Activated CD4-positive, CD25-positive, alpha-beta regulatory T cell (primary cell): ENCODE measurements at places on chromosomes 5 and 9.

DNA sequence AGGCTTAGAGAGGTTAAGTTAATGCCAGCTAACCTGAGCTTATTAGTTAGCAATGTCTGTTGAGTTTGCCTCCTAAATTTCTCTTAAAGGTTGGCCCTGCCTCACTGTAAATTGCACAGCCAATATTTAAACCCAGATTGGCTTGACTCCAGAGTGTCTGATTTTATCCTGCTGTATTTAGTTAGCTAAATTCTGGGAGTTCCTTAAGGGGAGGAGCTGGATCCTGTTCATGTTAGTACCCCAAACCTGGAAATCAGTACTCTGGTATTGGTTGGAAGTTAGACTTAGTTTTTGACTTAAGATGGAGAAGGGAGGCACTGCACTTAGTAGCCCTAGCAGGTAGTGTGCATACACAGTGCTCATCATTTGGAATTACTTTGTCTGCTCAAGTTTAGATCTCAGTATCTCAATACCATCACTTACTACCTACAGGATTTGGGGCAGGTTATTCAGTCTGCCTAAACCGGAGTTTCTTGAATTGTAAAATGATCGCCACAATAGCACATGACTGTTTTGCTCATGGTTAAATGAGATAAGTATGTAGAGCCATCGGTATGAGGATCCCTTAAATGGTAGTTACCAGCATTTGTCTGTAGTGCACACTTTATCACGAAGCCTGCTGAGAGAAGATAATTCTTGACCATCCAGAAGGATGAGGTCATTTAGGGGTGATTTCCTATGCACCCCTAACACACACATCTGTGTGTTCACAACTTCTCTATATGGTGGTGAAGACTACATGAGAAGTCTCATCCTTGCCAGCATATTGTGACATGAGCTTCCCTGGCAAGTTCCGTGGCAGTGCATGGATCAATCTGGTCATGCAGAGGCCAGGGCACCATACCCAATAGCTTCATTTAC, 264.8 kb upstream of the TRIM32 start:
- DNase-seq: no peak

DNA sequence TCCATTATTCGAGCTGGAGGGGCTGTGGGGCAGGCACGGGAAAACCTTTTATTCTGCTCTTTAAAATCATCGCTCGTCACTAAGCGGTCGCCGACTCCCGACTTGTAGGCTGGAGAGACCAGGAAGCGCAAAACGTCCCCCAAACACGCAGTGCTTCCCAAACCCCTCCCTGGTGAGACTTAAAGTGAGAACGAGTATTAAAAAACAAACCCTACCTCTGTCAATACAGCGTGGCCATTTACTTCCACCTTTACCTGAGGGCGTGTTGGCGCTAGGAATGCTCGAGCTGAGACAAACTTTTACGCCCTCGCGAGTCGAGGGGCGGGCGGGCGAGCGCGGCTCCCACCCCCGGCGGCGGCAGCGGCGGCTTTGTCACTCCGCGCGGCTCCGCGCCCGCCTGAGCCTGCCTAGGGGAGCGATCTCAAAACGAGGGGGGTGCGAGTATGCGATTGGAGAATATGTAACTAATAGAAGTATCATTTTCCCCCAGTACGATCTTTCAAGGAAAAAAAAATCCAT, at the start of gene NR2F1-AS1:
TSS of gene NR2F1-AS1 (minus strand) at position 293 of the 519 bp plus-strand sequence.
- DNase-seq: no peak

GRCh38 chr5:28391277-28391676, 1352.9 kb upstream of the CDH9 start:
- no peak for DNase-seq

DNA sequence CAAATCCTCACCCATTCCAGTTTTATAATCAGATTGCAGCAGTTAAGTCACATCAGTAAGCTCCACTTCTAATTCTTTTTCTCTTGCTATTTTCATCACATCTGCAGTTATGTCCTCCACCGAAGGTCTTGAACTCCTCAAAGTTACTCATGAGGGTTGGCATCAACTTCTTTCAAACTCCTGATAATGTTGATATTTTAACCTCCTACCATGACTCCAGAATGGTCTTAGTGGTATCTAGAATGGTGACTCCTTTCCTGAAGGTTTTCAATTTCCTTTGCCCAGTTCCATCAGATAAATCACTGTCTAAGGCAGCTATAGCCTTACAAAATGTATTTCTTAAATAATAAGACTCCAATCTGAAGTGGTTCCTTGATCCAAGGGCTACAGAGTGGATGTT, 53.8 kb upstream of the EDIL3 start:
- DNase-seq: no peak

DNA sequence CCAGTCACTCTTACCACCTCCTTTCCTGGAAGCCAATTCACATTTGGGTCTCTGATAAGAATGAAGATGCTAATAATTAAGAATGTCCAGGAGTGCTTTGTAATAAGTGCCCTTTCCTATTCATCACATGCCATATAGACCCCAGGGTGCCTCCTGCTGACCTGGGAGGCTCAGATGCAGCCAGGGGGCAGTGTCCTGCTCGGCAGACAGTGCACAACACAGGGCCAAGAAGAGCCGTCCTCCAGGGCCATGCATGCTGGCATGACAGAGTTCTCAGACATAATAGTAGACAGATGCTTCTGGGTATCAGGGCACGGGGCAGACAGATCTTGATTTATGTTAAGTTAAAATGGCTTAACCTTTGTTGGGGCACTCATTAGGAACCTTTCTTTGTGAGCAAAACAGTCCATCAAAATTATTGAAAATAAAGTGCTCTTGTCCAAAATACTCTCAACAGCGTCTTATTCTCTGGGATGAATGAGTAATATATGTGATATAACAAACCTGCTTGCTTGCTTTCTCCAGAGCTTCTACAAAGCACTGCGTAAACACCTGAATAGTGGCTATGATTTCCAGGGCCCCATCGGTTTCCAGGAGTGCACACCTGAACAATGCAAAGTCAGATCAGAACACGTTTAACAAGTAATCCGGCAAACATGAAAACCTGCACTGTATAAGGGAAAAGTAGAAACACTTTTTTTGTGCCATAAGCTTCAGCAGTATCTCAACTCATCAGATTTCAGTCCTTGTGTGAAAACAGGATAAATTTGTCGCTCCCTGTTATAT, 192.7 kb downstream of the FANCC start:
- DNase-seq: no peak

DNA sequence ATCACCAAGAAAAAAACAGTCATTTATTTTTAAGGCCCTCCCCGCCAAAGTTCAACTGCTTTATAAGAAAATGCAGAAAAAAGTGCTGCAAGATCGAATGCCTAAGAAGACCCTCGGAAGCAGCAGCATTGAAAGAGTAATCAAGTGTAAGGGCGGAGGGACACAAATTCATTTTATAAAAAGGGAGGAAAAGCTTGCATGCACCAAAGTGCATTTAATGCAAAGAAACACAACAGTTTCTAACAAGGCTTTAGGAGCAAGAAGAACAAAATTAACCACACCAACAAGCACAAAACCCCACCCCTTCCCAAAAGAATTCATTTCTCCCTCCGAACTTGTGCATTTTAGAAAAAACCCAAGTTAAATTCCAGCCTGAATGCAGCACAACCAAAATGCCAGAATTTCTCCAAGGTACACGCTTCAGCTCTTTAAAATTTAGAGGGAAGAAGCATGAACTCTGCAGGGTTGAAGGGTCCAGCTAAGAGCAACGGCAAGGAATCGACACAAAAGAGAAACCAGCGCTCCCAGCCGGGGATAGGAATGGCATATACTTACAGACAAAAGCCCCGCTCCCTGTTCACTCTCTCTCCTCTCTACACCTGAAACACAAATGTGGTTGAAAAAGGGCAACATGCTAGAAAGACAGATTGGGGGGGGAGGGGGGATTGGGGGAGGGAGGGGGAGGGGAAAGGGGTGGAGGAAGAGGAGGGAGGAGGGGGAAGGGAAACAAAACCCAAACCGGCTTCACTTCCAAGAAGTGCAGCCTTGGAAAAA, at the start of gene NREP:
TSS of gene NREP (minus strand) at position 614 of the 774 bp plus-strand sequence. CDS start 1,422 bp downstream, outside the sequence.
- DNase-seq: no peak

- DNase-seq: no peak
Measured at GRCh38 chr9:130466537-130467217, 21.9 kb downstream of the ASS1 start.

DNA sequence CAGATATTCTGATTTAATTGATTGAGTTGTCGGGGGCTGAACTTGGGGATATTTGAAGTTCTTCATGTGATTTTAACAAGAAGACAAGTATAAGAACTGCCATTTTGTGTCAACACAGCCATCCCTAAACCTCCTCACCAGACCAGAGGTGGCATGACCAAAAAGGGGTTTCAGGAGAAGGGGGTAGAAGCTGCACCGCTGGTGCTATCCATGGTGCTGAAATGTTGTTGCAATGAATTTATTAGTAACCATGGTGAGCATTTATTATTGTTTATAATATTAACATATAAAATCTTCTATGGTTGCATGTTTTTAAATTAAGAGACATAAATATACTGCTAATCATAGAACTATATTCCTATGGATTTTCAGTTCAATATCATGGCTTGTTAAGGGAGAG, 72.3 kb downstream of the GNA14 start:
- no peak for DNase-seq

- DNase-seq: no peak
Measured at GRCh38 chr9:95023217-95024003, 294.1 kb downstream of the FANCC start.

- DNase-seq: no peak
Measured at GRCh38 chr9:128575469-128575868, 23.1 kb downstream of the SPTAN1 start.

- no peak for DNase-seq
Measured at GRCh38 chr5:91403438-91403837, 20.3 kb upstream of the ARRDC3 start.

DNA sequence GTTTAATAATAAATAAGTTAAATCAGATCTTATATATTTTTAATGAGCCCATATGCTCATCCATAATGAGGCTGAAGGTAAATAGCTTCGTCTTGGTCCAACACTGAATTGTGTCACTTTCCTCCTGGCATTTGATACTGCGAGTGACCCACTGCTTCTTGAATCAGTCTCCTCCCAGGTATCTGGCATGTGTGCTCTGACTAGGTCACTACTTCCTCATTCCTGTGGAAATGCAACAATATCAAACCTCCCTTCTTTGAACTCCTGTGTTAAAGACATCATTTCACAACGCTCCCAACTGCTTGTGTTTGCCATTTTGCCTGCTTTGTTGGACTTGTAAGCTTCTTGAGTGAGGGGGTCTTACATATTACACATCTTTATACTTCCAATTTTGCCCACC, 157.7 kb downstream of the SLC24A2 start:
- DNase-seq: no peak

DNA sequence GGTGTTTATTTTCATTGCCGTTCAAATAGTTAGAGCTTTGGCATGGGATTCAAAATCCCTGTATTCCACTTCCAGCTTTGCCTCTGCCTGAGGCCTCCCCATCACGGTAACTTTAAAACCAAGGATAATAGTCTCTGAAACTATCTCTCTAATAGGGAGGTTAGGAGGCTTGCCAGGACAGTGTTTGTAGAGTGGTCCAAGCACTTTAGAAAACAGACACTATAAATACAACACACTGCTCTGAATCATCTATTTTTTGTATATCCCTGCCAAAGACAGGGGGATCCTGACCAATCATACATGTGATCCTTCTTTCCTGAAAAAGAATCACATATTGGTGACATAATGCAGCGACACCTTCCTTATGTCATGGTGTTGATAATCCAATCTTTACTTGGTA, 326.8 kb downstream of the BNC2 start:
- no peak for DNase-seq

DNA sequence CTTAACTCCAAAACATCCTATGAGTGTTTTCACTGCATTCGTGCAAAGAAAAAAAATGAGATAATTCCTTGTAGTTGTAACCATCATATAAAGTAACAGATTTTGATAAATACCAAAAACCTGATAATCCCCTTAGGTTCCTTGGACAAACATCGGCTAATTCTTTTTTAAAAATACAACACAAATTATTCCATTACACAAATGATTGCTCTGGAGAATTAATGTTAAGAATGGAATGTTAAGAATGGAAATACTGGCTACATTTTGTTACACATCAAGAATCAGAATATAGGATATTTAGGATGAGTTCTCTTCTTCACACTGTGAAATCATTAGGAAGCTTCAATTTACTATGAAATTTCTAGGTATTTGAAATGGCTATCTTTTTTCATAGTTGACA, 139.4 kb downstream of the LPAR1 start:
- no peak for DNase-seq
